HFFc6 (cell line): ENCODE measurements at places on chromosomes 13 and 19.

DNA sequence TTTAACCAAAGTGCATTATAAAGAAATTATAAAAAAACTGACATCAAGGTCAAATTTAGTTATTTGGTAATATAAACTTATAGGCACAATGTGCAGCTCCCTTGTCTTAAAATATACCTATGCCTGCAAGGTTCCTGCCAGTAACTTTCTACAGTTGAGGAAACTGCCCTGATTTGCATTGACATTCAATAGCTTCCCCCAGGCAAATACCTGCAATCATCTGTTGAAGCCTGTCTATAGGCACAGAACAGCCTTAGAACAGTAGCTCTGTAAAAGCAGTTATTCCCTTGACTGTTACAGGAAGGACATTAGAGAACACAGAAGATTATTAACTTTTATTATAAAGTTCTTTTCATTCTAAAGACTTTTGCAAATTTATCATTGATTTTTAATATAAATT is 1239.5 kb downstream of the PCDH9 start:
- DNase-seq, result no peak

- DNase-seq, result no peak
Measured at GRCh38 chr13:23440821-23441618, 7.5 kb upstream of the SACS start.

DNA sequence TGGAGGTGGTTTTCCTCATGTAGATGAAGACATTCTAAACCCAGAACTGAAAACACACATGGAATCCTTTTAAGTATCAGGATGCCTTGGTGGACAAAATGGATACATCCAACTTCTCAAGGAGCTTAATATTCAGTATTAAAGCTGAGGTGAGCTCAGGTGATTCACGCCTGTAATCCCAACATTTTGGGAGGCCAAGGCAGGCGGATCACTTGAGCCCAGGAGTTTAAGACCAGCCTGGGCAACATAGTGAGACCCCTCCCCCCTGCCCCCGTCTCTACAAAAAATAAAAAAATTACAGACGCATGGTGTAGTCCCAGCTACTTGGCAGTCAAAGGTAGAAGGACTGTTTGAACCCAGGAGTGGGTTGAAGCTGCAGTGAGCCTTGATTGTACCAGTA is 28.8 kb downstream of the DPRX start:
- no peak for DNase-seq

DNA sequence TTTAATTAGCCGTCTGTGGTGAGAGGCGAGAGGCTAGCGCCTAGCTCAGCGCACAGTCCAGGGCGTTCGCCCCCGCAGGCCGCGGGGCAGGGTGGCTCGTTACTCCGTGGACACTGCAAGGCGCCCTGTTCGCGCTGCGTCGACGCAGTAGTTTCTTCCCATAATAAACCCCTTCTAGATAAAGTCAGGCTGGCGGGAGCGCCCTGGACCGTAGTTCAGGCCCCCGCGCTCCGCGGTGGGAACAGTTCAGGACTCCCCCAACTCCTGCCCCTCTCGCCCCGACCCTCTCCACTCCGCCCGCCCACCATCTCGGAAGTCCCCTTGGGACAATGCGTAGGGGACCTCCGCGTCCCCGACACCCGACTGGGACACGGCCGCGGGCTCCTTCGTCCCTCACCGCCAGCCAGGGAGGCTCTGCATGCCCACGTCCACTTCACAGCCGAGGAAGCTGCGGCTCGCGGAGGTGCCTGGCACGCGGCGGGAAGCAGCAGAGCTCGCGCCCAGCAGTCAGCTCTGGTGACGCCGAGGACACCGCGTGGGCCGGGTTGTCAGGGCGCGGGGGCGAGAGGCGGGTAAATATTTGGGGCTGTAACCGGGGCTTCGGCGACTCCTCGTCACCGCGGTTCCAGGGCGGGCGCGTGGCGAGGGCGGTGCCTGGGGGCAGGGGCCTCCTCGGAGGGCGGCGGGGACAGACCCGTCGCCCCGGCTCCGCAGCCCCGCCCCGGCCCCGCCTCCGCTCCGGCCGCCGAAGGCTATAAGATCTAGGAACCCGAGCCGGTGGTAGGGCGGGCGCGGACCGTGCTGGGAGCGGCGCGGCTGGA is at the start of gene RGCC:
RGCC (plus strand) TSS at position 783 of the 821 bp plus-strand sequence. CDS start 158 bp downstream, outside the sequence.
- peak; percentile 39 for DNase-seq

DNA sequence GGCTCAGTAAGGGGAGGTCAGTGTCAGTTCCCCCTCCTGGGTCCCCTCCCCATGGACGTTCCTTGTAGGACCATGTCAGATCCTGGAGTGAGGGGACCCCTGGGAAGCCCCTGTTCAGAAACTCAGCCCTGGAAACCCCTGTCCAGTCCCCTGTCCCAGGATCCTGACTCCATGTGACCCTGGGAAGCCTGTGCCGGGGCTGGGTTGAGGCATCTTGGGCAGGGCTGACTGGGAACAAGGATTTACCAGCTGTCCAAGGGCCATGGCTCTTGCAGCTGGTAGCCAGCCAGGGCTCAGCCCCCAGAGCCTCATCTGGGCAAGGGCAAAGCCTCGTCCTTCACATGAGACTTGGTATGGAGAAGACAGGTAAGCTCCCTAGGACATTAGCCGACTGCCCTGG is 25.1 kb downstream of the CEACAM4 start:
- no peak for DNase-seq

GRCh38 chr13:104796581-104796980 is 1730.4 kb upstream of the SLC10A2 start:
- no peak for DNase-seq

DNA sequence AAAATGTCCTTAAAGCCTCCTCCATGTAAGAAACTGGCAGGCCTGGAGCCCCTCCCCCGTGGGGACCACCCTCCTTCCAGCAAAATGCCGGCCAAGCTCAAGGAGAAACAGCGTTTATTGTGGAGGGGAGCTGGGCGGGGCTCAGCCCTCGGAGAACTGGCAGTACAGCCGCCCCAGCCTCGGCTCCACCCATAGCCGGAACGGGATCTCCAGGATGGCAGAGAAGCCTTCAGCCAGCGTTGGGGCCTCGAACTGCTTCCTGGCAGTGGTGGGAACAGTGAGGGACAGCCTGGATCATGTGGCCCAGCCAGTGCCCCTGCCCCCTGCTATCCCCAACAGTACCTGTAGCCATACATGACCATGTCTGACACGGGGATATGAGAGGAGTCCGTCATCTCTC is 6.3 kb downstream of the PNKP start:
- no peak for DNase-seq

DNA sequence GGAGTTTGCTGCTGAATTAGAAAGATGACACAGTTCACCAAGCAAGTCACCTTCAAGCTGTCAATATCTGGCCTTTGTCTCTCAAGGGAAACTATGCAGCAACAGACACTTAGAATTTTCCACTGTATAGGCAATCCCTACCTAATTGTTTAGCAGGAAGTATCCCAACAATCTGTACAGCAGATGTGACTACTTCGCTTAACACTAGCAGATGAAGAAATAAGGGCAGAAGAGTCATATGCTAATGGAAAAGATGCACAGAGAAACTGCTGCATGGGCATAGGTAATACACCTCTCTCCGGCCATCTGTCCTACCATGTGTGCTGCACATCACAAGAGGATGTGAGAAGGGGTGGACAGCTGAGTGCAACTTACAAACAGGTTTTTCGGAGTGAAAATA is 851.2 kb downstream of the PCDH9 start:
- no peak for DNase-seq

DNA sequence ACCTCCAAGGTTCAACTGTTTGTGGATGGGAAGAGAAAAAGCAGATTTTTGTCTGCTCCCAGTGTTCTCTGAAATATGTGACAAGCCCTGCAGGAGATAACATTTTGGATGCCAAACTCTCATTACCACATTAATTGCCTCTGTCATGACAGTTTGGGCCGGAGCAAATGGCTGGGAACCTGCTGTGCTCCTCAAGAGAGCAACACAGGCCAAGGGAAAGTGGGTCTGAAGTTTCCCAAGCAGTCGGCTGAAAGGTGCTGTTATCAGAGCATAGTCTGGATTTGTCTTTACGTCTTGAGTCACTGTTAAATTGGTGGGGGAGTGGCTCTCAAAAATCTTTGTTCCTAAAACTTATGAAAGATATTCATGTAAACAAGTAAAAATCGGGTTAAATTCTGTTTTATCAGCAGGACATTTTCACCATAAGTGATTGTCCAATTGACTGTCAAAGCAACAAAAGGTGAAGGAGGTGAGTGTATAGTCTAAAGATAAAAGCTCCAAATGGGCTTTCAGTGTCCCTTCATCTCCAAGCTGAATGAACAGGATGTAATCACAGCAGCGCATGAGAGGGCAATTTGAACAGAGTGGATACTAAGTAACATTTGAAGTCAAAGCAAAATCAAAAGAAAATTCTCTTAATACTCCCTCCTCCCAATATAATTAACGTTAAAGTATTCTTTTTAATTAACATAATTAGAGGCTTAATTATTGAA is 844.8 kb downstream of the PCDH17 start:
- DNase-seq, result no peak

DNA sequence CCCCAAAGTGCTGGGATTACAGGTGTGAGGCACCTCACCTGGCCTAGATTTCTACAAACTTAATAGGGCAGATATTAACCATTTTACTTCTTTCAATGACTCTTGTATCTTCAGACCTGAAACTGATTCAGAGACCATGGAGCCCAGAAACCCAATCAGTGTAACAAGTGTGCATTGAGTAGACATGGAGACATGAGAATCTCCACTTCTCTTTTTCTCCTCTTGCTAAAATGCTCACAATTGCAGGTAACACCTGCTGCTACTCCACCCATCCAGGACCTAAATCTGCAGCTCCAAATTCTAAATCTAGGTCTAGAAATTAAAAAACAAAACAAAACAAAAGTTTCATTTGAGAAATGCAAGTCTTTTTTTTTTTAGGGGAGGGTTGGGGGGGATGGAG is 42.2 kb upstream of the ZNF681 start:
- DNase-seq, result no peak

DNA sequence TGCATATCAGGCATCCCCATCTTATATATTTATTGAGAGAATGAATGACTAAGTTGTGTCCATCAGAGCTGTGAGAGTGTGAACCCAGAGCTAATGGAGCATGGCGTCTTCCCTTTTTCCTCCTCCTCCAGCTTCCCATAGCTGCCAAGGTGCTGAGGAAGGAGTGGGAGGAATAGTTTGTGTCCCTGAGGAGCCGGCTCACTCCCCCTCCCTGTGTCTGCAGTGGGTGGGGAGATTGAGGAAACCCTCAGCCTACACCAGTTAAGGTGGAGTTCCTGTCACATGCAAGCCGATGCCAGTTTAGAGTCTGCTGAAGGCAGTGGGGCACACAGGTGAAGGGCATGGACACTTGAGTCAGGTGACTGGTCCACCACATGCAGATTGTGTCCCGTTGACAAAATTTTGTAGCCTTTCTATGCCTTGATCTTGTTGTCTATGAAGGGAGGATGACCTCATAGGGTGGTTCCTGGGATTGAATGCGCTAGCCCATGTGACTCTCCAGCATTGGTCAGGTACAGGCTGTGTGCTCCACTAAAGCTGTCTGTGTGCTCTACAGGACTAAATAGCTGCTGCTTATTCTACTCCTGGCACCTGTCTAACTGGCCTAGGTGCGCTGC is 47.6 kb upstream of the GPI start:
- no peak for DNase-seq

- DNase-seq, result no peak
Measured at GRCh38 chr19:51676566-51677083, 16.5 kb upstream of the SPACA6 start.

DNA sequence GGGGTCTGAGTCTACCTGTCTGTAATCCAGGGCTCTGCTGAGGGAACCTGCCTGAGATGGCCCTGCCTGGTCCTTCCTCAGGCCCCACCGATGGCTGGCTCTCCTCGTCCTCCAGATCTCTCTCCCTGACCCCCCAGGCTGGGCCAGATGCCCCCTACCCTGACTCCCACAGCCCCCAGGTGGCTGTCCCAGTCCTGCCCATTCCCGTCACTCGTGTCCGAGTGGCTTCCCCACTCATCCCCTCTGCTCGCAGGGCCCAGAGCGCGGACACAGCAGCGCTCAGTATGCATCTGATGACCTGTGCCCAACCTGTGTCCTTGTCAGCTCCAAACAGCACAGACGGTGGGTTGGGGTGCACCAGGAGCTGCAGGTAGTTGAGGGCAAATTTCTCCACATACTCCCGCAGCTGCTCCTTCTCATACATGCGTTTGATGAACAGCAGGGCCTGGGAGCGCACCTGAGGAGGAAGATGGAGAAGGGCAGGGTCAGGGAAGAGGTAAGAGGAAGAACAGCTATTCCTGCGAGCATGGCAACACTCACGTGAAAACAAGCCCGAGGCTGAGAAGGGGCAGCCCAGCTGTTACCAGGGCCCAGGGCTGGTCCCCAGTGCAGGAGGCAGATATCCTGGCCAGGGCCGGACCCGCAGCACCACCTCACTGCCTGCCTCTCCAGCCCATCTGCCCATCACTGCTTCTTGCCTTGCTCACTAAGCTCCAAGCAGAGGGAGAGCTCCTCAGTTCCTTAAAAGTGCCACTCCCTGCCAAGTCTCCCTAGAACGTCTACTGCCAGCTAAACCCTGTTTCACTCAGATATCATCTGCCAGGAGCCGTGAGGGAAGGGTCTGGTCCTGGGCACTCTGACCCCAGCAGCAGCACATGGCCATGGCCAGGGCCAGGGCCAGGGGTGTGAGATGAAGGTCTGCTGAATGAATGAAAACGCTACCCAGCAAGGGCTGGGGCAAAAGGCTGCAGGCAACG is 11.1 kb upstream of the RSPH6A start:
- DNase-seq, result no peak

DNA sequence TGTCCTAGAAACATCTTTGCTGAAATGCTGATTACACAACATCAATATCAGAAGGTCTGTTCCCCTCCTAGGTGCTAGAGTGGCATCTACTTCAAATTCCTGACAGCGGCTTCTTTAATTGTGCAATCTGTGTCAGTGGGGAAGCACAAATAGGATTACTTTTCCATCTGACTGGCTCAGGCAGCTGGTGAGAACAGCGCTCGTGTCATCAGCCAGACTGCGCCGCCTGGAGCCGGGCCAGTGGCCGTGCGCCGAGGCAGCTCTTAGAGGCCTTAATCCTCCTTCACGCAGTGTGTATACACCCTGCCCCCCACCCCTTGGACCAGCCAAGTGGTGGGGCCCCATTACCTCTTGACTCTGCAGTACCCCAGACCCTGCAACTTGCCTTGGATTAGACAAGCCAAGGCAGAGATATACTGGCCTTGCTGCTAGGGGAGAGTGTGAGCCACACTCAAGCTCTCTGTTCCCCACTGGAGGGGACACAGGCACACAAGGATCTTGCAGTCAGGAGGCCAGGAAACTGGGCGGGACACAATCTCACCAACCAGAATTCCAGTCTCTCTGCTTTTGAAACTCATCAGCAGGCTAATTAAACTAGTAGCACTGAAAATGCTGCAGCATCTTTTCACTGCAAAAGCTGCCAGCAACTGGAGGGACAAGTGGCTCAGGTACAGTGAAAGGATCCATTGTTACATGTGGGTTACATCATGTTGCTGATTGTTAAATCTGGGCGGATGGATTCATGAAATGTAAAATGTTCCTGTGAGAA is 48.9 kb upstream of the EPHX3 start:
- DNase-seq, result peak; percentile 77
